ENCODE measurements at places on chromosomes 6 and 20.

GRCh38 chr6:626236-626635, 30.7 kb downstream of the HUS1B start:
- no peak for DNase-seq

DNA sequence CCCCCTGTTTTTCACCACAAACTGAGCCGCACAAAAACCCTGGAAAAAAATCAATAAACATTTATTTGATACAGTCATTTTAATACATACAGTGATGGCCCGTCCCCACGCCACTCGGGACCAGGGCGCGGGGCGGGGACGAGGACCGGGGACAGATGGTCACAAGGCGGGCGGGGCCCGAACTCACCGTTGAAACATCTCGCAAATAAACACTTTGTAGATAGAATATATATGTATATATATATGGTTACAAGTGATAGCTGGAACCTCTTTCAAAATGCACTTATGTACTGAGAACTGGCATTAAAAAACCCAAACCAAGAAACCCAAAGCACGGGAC, 418 bp upstream of the UCKL1 start:
- no peak for DNase-seq

DNA sequence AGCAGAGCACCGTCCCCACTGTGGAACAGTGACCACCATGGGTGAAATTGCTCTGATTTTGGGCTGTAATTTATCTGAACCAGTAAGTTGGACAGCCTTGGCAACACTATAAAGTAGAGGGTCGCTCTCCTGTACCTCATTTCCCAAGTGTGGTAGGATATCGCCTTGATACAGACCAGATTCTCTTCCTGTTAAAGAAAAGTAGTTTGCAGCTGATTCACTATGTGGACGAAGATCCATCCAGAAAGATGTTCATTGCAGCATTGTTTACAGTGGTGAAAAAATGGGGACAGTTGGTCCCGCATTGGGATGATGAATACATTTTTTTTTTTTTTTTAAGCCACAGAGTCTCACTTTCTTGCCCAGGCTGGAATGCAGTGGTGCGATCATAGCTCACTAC, 74.3 kb downstream of the SLX4IP start:
- DNase-seq, result no peak

DNA sequence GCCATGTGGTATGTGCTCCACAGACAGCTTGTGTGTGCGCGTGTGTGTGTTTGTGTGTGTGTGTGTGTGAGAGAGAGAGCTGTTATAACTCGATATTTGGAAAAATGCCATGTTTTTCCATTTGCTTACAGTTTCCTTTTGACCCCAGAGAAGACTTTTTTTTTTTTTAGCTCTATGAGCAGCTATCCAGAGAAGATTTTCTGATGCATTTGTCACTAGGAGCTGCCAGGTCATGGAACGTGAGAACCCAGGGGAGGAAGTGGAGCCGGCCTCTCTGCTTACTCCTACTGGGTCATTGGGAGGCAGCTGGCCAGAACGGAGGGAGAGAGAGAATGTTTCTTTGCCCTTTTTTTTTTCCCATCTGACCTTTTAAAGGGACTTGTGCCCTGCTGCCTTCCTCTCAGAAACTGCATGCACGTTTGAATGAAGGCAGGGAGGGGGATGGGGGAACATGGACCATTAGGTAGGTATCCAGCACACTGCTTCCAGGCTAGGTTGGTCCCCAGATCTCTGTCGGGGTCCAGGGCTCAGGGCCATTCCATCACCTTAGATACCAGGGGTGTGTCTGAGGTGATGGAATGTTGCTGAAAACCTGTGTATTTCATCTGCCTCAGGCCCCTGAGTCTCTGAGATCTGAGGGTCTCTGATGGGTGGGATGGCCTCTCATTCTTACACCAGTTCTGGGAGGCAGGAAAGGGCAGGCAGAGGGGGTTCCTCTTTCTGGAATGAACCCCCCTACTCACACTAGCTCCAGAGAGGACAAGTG, 11.2 kb upstream of the MRPS18A start:
- DNase-seq, result no peak

GRCh38 chr6:137001299-137001976, 43.3 kb downstream of the IL20RA start:
- DNase-seq, result no peak

GRCh38 chr6:40287296-40287850, 299.8 kb downstream of the LRFN2 start:
- no peak for DNase-seq

- DNase-seq, result no peak
These were observed 12.2 kb upstream of the RSPH3 start for GRCh38 chr6:159012201-159012600.
